ENCODE measurements at places on chromosomes 6 and 20.

GRCh38 chr6:67870321-67870720 is 764.8 kb upstream of the ADGRB3 start:
- DNase-seq, result no peak

GRCh38 chr6:113493991-113494390 is 363.2 kb upstream of the MARCKS start:
- DNase-seq, result no peak

GRCh38 chr6:133965817-133966360 is 12.9 kb downstream of the TBPL1 start:
- no peak for DNase-seq

DNA sequence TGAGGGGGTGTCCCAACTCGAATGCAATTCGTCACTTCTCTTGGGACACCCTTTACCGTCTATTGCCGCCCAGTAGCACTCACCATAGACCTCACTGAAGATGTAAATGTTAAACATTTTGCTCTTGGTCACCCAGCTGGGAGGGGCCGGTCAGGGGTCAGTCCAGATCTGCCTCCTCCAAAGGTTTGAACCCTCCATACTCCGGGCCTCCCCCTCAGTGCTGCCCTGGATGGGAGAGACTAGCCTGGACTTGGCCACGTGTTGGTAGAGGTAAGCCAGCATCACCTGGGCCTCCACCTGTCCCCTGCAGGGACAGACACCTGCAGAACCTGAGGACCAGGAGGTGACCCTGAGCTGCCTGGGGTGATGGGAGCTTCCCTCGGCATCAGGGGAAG is 5.0 kb upstream of the MYT1 start:
- no peak for DNase-seq

DNA sequence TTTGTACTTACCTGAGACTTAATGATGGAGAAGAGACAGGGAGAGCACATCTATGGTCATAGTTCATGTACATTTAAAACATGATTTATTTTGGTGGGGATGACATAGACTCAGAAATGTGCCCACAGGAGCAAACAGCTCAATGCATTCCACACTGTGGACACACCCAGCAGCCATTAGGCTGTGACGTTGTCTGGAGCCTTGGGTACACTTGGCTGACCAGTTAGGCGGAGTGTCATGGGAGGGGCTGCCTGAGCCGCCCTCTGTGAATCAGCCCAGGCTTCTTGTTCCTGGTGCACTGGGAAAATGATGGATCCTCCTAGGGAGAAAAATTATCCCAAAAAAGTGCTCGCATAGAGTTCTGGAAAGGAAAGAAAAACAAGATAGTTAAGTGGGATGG is 231.0 kb upstream of the GMDS start:
- DNase-seq, result no peak

- DNase-seq, result no peak
Measured at GRCh38 chr6:128743974-128744765, 138.8 kb upstream of the LAMA2 start.

DNA sequence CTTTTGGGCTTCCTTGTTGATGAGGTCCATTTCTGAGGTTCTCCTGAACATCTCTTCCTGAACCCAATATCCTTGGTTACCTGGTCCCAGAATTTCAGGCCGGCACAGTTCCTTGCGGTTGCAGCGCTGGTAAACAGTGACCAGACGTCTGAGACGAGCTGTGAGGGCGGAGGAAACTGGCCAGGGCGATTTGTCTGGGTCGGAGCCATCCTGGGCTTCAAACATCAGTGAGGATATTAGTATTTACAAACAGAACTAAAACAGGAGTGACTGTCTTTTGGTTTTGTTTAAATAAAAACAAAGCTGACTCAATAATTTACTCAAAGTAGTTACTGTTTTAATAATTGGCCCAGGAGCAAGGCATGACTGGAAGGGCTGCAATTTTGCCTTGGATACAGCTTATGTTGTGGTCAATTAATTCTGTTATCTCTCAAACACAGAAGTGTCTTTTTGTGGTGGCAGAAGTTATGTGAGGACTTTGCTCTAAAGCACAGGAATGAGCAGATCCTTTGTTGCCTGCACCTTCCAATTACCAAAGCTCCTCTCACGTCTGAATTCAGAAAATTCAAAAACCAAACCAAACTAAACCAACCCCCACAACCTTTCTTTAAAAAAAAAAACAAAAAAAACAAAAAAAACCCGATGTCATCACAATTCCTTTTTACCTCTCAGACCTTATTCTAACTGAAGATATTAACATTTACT is 58.7 kb upstream of the EMILIN3 start:
- no peak for DNase-seq

- DNase-seq, result no peak
Measured at GRCh38 chr20:32236048-32236533, 28.4 kb downstream of the POFUT1 start.

DNA sequence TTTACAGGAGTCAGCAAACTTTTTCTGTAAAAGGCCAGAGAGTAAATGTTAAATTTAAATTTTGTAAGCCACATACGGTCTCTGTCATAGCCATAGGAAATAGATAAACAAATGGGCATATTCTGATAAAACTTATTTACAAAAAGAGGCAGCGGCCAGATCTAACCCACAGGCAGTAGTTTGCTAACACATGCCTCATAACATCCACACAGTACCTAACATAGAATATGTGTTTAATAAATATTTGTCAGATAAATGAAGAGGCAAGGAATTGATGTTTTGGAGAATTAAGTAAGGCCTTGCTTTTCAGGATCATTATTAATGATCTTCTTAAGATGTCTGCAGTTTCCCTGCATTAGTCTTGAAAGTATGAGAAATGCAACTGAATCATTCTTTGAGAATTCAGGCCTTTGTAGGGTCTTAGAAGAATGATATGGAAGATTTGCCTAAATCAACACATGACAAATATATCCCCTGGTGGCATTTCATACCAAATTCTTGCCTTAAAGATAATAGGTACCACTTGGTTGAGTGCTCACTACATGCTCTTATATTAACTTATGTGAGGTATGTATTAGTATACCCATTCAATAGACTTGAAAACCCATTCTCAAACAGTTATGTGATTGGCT is 39.3 kb upstream of the TRAM2 start:
- no peak for DNase-seq
